ENCODE measurements at places on chromosomes 1 and 21.

DNA sequence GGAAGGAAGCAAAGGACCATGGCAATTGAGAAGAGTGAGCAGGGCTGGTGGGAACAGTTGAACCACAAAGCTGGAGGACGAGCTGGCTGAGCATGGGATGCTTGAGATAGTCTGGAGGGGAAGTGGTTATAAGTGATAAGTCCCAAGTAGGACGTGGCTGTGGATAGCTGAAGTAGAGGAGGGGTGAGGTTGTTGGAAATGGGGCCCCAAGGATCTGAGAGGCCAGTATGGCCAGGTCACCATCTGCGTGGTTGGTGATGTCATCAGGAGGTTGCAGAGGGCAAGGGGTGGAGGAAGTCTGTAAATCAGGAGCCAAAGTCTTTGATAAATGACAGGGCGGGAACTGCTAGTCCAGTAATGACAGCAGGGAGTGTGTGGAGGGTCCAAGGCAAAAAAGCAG lies 11.0 kb upstream of the REN start:
- DNase-seq = no peak

DNA sequence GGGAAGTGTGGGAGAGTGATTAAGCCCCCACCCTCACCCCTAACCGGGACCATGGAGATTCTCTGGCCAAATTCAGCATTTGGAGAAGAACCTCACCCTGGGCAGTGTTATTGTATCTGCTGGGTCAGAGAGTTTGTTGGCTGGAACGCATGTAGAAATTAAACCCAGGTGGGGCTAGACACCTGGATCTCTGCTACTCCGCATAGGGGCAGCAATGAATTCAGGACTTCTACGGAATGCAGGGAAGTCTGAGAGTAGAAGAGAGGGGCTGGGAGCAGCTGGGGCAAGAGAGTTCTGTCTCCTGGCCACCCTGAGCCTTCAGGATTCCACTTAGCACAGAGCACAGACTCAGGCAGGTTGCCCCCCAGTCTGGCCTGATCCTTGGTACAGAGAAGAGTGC lies 3.6 kb upstream of the CRABP2 start:
- no peak for DNase-seq

GRCh38 chr1:204041803-204042505 lies 31.0 kb upstream of the SOX13 start:
- no peak for DNase-seq

GRCh38 chr1:173507847-173508209 lies 30.7 kb downstream of the PRDX6 start:
- DNase-seq = no peak

- no peak for DNase-seq
These were observed 100.7 kb upstream of the PDE4B start for GRCh38 chr1:65691972-65692371.

- DNase-seq = no peak
These were observed 107.3 kb upstream of the PDC start for GRCh38 chr1:186568221-186568620.

DNA sequence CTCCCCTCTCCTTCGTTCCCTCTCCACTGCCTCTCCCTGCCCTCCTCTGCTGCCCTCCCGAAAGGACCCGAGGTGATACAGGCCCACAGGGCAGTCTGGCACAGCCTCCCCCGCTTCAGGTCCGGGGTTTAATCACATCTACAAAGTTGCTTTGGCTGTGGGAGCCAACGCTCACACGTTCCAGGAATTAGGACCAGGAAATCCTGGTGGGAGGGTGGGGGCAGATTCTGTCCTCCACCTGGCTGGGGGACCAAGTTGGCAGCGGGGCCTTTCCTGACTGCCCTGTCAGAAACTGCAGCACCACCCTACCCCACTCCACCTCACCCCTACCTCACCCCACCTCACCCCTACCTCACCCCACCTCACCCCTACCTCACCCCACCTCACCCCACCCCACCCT lies 95.1 kb downstream of the WDR4 start:
- no peak for DNase-seq

- DNase-seq = no peak
These were observed 51.1 kb upstream of the CTTNBP2NL start for GRCh38 chr1:112344754-112345423.

- no peak for DNase-seq
These were observed 190.5 kb downstream of the PTPRU start for GRCh38 chr1:29426701-29427279.

DNA sequence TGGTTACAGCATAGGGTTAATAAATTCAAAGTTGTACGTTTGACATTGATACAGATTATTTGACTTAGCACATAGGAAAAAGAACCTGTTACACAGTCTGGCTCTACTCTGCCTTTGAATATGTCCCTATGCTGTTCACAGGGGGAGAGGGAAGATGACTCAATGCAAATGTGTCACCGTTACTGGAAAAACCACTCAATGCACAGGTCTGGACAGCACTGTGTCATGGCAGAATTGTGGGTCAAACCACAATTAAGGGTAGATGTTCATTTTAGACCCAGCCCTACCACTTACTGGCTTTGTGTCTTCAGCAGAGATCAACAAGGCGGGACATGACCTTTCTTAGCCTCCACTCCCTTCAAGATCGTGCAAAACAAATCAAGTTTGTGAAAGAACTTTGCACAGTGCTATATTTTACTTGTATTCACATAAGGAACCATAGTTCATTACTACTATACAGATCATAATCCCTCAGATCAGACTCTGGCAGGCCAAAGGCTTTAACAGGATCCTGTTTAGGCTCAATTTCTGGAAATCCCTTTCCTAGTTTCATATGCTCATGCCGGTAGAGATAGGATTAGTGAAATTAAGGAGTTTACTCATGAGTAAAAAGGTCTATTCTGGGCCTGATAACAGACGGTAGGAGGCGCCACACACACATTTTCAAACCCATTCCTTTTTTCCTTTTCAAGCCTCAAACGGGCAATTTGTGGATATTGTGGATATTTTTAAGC lies 22.1 kb downstream of the EIF2D start:
- DNase-seq = no peak

- no peak for DNase-seq
These were observed 3.5 kb downstream of the MYCL start for GRCh38 chr1:39898191-39898590.

DNA sequence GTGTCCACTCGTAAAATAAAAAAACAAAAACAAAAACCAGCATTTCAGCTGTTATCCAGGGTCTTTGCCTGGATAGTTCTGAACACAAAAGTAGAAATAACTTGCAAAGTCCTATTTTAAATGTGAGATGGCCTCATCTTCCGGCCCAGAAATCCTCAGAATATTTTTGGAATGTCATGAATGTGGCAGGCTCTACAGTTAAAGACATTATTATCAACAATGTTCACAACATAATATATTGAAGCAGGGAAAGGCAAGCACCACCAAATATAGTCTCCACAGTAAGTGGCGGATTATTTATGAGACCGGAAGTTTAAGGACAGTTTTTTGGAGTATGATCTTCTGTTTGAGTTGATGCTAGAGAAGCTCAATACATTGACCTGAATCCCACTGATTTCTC lies 1.2 kb upstream of the C1orf198 start:
- DNase-seq = no peak

- no peak for DNase-seq
These were observed 186.8 kb downstream of the TGFB2 start for GRCh38 chr1:218531936-218532335.

GRCh38 chr1:246283771-246284410 lies 223.2 kb downstream of the SMYD3 start:
- no peak for DNase-seq

DNA sequence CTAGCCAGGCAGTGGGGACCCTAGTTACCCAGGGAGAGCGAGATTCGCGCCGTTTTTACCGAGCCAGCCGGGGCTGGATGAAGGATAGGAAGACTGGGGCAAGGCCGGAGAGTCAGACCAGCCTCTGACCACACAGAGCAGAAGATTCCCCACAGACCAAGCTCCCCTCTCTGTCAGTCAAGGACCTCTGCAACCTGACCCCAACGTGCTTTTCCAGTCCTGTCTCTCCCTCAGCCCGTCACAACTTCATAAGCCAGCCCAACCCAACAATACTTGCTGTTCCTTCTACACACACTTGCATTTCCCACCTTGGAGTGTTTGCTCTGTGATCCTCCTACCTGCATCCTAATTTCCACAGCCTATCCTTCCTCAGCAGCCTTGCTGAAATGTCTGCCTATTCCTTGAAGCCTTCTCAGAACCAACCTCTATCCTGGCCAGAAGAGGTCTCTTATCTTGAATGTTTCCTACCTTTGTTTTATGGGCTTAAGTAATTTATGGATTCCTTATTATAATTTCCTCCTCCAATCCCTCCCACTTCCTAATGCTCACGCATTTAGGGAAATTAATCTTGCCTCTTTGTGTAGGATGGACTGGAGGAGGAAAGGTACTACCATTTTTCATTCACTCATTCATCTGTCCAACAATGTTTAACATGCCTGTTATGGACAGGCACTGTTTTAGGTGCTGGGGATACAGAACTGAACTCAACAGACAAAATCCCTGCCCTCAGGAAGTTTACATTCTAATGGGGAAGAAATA lies at the start of gene GSTM3:
Gene GSTM3, minus strand, starts transcription at position 424 of the 759 bp plus-strand sequence. CDS start 751 bp downstream, outside the sequence.
- no peak for DNase-seq

GRCh38 chr1:9872430-9873165 lies 37.5 kb downstream of the CTNNBIP1 start:
- DNase-seq = no peak

GRCh38 chr1:209116705-209117104 lies 466.8 kb upstream of the CAMK1G start:
- no peak for DNase-seq

- no peak for DNase-seq
These were observed 39.4 kb downstream of the TRAPPC10 start for GRCh38 chr21:44051462-44051941.

GRCh38 chr1:232923739-232924386 lies 26.5 kb upstream of the NTPCR start:
- peak; percentile 18 for DNase-seq

- DNase-seq = no peak
These were observed 15.4 kb upstream of the TBX15 start for GRCh38 chr1:119003413-119004128.

GRCh38 chr1:171790318-171790717 lies 8.9 kb downstream of the METTL13 start:
- no peak for DNase-seq

DNA sequence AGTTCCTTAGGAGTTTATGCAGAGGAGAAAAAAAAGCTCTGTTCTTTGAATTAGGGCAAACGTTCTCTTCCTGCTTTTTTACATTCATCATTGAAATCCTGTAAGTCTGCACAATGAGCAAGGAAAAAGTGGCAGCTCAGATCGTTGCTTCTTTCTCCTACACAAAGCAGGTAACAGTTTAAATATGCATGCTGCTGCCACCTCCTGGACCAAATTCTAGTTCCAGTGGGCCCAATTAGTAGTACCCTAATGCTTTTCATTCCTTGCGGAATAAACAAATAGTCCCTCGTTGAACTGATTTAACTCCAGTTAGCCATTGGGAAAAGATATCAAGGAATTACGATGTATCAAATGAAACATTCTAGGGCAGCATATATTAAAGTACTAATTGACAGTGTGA lies 20.1 kb downstream of the YTHDF2 start:
- no peak for DNase-seq

DNA sequence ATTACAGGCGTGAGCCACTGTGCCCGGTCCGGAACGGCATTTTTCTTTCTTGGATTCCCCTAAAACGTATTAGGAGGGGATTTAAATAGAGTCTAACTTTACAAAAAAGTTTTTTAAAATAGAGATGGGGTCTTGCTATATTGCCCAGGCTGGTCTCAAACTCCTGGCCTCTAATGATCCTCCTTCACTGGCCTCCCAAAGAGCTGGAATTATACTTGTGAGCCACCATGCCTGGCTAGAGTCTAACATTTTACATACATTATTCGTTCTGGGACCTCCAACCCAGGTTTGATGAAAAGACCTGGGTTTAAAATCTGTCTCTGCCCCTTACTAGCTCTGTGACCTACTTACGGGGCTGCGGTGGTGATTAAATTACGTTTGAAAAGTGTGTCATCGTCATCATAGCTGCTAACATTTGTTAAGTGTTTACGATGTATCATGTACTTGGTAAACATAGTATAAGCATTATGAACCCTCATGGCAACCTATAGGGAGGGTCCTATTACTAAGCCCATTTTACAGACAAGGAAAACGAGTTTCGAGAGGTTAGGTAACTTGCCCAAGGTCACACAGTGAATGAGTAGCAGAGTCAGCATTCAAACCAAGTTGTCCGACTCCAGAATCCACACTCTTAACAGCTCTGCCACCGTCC lies 24.5 kb downstream of the PLEKHM2 start:
- DNase-seq = no peak

GRCh38 chr1:161013488-161014230 lies 7.3 kb downstream of the F11R start:
- DNase-seq = peak; percentile 57

- DNase-seq = no peak
These were observed 174.4 kb downstream of the PGBD5 start for GRCh38 chr1:230251644-230252191.

DNA sequence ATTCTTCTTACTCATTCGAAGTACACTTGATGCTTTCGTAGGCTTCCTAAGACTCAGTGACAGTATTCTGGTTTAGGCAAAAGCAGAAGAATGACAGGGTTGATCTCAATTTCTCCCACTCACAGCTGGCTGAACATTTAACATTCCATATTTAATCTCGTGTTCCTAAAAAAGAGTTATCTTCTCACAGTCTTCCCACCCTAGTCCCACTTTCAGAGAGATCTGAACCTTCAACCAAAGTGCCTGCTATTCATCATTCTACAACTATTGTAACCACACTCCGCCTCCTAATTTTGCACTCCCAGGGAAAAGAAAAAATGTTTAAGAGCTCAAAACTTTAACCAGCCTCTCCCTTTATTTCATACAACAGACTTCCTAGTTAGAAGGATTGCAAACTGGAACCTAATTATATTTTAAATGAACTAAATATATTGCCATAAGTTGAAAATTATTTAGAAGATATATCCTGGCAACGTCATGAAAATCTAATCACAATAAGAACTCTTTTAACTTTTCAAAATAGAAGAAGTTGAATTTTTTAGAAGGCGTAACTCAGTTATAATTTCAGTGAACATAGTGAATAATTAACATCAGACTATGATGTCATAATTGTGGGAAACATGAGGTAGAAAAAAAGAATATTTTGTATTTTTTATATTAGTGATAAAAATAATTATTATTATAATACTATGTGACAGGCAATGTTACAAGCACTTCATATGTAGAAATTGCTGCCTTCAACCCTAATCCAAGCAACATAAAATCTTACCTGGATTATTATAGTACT lies 540.9 kb upstream of the ADGRL2 start:
- no peak for DNase-seq

DNA sequence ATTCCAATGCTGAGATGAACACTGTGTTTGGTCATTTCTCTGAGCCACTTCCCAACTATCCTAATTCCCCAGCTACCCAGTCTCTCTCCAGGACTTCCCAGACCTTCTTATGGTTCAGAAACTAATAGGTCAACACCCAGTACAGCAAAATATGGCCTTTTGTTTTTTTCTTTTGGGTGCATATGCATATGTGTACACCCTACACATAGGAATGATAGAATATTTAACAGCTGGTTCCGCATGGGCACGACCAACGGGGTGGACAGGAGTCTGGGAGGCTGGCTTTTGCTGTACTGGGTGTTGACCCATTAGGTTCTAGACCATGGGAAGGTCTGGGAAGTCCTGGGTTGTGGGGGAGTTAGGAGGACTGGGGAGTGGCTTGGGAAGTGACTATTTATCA lies 143.9 kb downstream of the MRPS6 start:
- DNase-seq = no peak
